ENCODE measurements at places on chromosomes 11 and 22.

DNA sequence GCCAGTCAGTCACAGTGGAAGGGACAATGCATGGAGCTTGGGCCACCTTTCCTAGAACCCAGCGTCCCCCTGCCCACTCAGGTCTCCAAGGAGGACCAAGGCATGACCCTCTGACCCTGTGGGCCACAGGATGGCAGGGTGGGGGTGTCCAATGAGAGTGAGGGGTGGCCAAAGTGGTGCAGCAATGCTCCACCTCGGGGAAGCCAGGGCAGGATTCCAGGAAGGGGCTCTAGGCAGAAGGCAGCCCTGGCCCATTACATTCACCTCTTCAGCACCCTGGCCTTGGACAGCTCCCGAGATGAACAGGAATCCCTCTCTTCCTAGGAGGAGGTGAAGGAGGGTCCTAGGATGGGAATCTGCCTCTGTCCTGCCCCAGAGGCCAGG, 597.5 kb downstream of the BRD1 start:
- no peak for DNase-seq

DNA sequence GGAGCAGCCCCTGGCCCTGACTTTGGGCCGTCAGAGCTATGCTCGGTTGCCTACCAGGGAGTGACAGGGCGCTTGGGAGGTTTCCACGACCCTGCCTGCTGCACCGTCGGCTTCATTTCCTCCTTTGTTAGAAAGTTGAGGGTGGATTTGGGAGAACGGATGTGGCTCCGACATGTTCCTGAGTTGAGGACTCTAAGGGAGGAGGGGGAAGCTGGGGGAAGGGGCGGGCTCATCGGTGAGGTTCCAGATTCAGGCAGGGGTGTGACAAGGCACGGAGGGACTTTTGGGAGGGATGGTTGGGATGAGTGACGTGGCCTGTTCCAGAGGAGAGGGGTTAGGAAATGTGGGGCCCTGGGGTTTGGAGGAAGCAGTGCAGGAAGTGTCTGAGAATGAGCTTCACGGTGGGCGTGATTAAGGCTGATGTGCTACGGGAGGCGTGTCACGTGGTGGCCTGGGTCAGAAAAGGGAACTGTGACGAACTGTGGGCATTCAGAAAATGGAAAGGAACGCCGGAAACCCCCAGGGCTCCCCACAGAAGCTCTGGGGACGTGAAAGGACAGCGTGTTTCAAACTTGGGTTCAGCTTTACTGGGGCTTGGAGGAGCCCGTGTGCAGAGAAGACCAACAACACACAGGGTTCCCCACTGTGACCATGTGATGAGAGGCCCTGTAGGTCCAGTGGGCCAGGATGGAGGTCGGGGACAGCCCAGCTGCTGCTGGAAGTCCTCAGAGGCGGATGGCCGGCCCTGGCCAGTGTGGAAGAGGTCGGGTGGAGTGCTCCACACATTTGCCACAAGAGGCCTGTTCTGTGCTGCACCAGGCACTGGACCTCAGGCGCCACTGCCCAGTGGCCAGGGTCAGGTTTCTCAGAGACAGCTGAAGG, 2.8 kb downstream of the PARVB start:
- no peak for DNase-seq

- no peak for DNase-seq
Measured at GRCh38 chr11:10441652-10442503, 13.2 kb upstream of the AMPD3 start.

DNA sequence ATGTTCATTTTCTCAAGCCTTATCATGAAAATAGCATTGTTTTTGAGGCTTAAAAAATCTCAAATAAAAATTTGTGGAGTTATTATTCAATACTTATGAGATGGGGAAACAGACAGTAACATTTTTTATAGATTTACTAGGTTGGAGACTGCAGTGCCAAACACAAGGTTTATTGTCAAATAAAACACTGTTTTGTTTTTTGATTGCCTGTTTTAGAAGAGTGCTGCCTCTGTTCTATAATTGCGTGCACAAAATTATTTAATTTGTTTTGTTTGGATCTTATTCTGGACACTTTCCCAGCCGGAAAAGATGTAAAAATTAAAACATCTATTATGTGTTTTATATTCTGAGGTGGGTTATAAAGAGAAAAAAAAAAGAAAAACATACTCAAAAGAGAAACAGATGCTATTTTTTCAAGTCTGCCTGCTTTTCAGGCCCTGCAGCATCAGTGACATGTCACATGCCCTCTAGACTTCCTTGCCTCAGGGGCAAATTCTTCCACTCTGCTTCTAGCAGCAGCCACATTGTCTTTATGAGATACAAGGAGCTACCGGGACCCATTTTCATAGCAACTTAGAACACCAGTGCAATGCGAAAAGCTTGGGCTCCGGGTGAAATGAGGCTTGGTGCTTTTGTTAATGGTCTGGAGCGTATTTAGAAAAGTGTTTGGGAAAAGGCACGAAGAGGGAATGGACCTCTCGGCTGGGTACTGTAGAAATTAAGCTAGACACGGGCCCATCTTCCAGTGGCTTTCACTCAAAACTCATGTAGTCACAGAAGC, 77.5 kb downstream of the EFCAB6 start:
- DNase-seq, result no peak

- no peak for DNase-seq
Measured at GRCh38 chr11:87338046-87338639, 300.4 kb downstream of the TMEM135 start.

GRCh38 chr22:21797444-21798221, 62.0 kb upstream of the YPEL1 start:
- no peak for DNase-seq

DNA sequence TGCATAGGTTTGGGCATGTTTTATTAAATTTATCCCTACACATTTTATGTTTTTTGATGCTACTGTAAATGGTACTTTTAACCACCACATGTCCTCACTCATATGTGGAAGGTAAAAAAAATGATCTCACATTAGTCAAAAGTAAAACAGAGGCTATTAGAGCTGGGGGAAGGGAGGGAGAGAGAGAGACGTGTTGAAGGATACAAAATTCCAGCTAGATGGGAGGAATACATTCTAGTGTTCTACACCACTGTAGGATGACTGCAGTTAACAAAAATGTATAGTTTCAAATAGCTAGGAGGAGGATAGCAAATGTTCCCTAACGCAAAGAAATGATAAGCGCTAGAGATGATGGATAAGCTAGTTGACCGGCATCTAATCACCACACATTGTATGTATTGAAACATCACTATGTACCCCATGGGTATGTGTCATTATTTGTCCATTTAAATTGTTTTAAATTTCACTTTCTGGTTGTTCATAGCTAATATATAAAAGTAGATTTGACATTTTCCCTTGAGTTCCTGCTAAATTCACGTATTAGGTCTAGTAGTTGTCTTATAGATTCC, 9.9 kb upstream of the GNB1L start:
- DNase-seq, result no peak

DNA sequence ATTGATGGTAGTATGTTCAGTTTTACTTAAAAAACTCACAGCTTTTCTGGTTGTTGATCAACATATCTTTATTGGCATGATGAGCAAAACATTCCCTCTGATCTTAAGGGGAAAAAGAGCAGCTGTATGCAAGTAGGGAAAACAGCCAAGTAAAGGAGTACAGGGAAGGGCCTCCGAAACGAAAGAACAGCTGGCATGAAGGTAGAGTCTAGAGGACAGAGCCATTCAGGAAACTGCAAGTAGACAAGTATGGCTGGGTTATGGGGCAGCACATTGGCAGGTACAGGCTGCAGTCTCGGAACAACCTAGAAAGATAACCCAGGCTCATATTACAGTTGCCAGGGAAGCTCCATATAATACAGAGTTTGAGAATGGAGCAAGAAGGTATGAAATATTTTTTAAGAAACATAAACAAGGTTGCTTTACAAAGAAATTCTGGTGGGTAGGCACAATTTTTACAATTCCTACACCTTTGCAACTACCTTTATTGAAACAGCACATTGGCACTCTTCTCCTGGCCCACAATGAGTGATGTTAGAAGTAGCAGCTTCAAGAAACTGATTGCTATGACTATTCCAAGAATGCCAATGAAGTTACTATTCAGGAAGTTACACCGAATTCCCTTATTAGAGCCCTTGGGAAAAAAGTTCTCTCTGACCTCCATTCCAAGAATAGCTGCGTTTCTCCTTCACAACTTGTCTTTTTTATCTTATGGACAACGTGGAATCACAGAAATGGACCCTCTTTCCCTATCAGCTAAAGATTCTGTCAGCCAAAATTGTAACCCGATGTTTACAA, 45.2 kb downstream of the LGR4 start:
- no peak for DNase-seq

GRCh38 chr11:14764579-14765527, 121.2 kb downstream of the PDE3B start:
- DNase-seq, result peak; percentile 21

GRCh38 chr11:1271002-1271401, 38.4 kb downstream of the TOLLIP start:
- no peak for DNase-seq

DNA sequence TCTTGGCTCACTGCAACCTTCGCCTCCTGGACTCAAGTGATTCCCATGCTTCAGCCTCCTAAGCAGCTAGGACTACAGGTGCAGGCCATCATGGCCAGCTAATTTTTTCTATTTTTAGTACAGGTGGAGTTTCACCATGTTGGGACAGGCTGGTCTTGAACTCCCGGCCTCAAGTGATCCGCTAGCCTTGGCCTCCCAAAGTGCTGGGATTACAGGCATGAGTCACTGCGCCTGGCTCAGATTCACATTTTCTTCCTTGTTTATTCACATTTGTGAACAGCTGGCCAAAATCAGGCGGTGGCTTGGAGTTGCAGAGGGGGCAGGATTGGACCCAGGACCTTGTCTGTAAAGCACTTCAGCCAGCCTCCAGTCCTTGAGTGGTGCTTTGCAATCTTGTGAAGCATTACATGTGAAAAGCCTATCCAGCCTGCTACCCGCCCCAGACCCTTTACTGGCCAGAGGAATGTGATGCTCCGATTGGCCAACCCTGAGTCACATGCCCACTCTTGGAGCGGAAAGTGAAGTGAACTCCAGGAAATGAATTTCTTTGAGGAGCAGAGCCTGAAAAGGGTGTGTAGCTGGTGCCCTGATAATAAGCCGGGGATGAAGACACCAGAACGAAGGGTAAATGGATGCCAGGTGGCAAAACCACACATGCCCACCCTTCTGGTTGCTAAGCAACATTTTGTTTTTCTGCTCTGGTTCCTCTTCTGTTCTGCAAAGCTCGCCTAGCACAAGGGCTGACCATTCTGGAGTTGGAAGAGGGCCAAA, 62.6 kb upstream of the PTPRJ start:
- peak; percentile 67 for DNase-seq

DNA sequence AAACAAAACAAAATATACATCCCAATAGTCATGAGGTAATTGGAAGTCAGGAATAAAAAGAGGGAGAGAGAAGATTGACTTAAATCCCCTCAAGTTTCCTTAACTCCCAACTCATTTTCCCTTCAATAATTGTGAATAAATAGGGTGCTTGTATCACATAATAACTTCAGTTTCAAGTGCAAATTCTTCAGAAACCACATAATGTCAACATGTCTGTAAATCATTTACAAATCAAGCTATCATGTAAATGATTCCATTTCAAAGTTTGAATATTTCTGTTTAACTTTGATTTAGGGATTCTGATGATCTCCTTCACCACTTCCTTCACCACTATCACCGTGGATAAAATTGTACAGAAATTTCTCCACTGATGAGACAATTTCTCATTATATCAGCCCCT, 23.2 kb downstream of the CASP5 start:
- no peak for DNase-seq

DNA sequence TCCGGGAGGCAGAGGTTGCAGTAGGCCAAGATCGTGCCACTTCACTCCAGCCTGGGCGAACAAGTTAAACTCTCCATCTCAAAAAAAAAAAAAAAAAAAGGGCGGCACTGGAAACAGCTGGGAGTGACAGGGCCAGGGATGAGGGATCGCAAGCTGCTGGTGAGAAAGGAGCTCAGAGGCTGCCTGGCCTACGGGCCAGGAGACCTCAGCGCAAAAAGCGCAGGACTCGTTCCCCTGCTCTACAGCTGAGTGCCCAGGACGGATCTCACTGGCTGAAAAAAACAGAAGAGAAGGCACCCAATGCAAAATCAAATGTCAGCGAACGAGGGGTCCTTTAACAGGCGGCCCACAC, 650 bp upstream of the NUP50 start:
- DNase-seq, result peak; percentile 57

GRCh38 chr11:94806014-94806413, 37.9 kb downstream of the AMOTL1 start:
- DNase-seq, result no peak

- DNase-seq, result no peak
Measured at GRCh38 chr11:57427727-57428082, 784 bp upstream of the SLC43A3 start.

- DNase-seq, result no peak
Measured at GRCh38 chr11:128469220-128469619, 118.1 kb downstream of the ETS1 start.

- no peak for DNase-seq
Measured at GRCh38 chr22:45131749-45132148, 32.0 kb upstream of the NUP50 start.

DNA sequence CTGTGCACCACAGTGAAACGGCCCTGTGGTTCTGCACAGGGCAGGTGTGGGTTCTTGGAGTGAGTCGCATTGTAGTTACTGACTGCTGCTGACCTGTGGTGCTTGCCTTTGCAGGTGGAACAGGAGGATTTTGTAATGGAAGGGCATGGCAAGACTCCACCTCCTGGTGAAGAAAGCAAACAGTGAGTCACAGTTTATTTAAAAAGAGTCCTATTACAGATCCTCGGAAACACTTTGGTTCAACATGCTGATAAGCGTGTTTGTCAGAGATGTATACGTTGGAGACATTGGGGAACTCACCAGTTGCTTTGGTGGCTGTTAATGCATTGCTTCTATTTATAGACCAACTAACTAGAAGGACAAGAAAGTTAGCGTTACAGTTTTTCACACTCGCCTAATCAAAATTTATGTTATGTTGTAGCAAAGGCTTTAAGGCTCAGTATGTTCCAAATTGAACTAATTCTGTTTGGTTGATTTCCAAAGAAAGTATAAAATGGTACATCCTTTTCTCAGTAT, 21.7 kb upstream of the TNRC6B start:
- no peak for DNase-seq

- no peak for DNase-seq
Measured at GRCh38 chr11:58525037-58525614, 17.2 kb upstream of the OR5B21 start.

DNA sequence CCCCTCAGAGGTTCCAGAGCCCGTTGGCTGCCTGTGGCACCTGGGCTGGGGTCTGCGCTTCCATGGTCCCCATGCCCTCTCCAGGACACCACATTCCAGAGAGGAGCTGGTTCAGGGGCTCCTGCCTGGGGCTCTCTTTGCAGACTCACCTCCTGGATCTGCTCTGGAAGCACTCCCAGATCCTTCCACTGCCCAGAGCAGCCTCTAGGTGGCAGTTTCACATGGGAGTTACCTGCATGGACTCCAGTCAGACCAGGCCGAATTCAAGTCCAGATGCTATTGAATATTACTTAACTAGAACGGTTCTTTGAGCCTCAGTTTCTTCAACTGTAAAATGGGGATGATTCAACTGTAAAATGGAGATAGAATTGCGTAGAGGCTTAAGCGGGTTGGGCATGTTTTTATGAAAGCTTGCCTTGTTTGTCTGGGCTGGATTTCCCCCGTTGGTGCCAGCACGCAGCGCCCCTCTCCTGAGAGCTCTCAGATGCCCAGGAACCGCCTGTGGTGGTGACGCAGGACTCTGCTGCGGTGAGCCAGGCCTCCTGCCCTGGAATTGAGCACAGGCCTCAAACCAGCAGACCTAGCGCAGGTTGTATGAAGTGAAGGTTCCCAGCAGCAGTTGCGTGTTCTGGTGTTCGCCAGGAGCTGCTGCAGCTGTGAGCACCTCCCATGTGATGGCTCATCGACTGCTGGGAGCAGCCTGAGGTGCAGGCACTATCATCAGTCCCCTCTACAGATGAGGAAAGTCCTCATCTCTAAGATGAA, 44.2 kb downstream of the LMO1 start:
- peak; percentile 80 for DNase-seq
